ENCODE measurements at places on chromosomes 2 and 18.

- DNase-seq, result no peak
Observed at GRCh38 chr2:21382701-21383520, 259.1 kb downstream of the TDRD15 start.

DNA sequence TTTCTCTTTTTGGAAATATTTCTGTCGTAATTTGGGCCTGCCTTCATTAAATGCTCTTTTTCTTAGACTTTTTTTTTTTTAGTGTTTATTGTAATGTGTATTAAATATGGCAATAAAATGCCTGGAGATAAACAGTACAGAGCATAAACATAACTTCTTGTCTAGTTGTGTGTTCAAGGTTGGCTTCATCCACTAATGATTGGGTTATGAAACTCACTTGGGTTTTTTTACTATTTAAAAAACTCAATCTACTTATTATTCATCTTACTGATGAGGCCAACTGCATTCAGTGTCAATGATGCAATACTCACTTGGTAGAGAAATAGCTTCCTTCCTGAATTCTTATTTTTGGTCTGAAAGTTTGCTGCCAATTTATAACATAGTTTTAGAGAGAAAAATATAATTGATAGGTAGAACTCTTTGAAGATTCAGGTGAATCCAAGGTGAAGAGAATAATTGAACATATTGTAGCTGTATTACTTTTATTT is 144.2 kb upstream of the NABP1 start:
- DNase-seq, result no peak

DNA sequence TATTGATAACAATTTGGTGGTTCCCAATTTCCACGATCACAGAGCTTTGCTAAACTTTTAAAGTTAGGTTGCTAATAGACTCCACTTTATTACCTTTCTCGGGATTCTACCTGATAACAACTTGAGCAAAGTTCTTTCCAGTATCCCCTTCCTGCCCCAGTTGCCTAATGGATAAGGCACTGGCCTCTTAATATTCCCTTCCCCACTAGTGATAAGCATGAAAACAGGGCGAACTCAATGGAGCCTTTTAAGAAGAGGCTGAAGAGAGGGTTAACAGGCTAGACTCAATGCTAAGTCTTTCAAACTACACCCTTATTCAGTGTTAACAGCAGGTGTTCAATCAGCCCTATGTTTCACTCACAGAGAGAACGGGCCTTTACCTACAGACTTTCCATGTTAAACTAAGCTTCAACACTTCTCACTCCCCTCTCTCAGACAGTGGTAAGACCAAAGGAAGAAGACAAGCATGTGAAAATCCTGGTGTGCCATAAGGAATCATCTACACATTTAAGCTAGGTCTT is 75.8 kb downstream of the ANKRD44 start:
- no peak for DNase-seq

- no peak for DNase-seq
Observed at GRCh38 chr18:12336171-12336613, 28.2 kb downstream of the TUBB6 start.

GRCh38 chr2:201837391-201837790 is 31.1 kb downstream of the CDK15 start:
- DNase-seq, result no peak

- DNase-seq, result no peak
Observed at GRCh38 chr2:159711562-159712142, 654 bp upstream of the MARCHF7 start.

- DNase-seq, result no peak
Observed at GRCh38 chr2:167703441-167703840, 544.0 kb downstream of the STK39 start.

GRCh38 chr2:10940596-10940995 is 28.9 kb downstream of the KCNF1 start:
- no peak for DNase-seq

- DNase-seq, result peak; percentile 52
Observed at GRCh38 chr2:173571021-173571821, 216.5 kb downstream of the CDCA7 start.

DNA sequence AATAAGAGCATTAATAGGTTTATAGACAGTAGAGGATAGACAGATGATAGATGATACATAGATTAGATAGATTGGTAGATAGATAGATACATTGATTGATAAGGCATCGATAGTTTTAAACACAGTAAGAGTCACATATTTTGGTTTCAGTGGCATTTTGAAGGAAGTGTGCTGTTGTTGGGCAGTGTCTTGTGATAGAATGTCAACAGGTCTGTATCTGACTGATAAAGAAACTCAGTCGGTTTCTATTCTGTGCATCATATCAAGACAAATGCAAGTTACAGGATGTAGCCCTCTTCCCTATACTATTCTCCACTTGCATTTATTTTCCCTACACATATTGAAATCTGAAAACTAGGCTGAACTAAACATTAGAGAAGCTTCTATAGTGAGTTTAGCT is 1229.0 kb upstream of the ZEB2 start:
- no peak for DNase-seq

GRCh38 chr18:24136967-24137373 is 1.9 kb upstream of the CABYR start:
- no peak for DNase-seq

DNA sequence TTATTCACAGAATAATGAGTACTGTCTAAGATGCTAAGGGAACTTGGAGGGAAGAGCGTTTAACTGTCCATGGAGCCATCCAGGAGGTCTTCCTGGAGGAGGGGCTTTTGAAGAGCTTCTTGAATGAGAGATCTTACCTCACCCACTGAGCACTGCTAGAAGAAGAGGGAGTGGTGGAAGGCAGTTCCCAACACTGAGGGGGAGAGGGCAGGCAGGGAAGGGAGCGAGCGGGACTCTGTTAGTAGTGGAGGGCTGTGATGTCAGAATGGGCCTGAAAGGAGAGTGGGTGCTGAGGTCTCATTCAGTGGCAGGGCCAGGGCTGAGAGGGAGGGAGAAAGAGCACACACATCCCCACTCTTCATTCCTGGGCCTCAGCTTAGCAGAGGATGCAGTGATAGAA is 65.0 kb downstream of the NCK2 start:
- DNase-seq, result no peak

GRCh38 chr2:18186816-18187613 is 308.5 kb downstream of the KCNS3 start:
- DNase-seq, result no peak

DNA sequence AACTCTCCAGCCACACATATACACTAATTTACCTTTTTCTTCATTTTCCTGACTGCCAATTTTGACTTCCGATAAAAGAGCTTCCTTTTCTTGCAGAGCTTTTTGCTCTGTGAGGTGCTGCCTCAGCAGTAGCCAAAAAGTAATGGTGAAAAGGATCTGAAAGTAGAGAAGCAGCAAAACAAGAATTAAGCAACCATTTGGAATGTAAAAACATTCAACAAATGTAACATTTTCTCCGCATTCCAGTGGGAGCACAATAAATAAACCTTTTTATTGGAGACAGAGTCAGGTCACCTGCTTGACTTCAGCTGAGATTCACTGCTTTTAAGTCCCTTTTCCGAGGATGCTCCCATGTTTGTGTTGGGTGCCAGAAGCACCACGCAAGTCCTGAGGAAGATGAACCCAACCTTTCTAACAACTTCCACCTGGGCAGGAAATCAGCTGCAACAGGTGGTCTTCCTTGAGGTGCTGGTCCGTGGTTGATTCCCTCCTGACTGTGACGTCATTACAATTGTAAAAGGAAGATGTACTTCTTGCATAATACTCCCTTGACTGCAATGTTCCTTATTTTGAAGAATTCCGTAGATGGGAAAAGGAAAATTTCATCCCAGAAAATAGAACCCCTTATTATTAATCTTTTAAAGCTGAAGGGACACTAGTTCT is 265.5 kb downstream of the NAPG start:
- no peak for DNase-seq

- DNase-seq, result peak; percentile 78
Observed at GRCh38 chr2:120734930-120735651, 577 bp upstream of the GLI2 start.

GRCh38 chr2:101430156-101430555 is 42.9 kb upstream of the CREG2 start:
- no peak for DNase-seq

- DNase-seq, result no peak
Observed at GRCh38 chr2:179059026-179059700, 9.2 kb upstream of the CCDC141 start.

DNA sequence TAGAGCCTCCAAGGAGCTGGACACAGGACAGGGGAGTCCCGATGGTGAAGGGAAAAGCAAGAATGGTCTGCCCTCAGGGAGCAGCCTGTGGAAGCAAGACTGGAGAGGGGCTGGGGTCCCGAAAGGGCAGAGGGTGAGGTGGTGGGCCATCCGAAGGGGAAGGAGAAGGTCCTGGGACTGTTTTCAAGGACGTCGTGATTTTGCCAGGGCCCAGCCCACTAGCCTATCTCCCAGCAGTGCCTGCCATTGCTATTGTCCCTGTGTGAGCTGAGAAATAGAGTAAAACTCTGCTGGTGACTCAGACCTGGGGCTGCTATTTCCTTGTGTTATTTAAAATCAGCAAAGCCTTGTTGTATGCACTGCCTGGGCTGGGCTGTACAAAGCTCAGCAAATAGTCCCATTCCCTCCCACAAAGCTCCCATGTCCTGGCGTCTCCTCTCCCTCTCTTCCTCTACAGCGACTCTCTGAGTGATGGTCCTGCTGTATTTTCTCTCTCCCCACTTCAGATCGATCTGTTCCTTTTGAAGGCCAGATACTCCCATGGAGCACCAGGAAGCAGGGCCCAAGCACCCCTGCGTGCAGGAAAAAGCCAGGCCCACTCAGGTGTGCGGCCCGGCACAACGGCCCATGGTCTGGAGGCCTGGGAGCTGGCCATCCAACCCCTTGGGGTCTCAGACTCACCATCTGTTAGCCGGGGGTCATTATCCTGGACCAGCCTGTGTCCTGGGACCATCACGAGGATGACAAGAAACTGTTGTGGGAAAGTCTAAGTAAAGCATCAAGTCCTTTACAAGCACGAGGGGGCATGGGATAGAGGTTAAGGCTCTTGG is 65.0 kb upstream of the OTOF start:
- no peak for DNase-seq

GRCh38 chr2:9519250-9519649 is 36.4 kb downstream of the ADAM17 start:
- no peak for DNase-seq

DNA sequence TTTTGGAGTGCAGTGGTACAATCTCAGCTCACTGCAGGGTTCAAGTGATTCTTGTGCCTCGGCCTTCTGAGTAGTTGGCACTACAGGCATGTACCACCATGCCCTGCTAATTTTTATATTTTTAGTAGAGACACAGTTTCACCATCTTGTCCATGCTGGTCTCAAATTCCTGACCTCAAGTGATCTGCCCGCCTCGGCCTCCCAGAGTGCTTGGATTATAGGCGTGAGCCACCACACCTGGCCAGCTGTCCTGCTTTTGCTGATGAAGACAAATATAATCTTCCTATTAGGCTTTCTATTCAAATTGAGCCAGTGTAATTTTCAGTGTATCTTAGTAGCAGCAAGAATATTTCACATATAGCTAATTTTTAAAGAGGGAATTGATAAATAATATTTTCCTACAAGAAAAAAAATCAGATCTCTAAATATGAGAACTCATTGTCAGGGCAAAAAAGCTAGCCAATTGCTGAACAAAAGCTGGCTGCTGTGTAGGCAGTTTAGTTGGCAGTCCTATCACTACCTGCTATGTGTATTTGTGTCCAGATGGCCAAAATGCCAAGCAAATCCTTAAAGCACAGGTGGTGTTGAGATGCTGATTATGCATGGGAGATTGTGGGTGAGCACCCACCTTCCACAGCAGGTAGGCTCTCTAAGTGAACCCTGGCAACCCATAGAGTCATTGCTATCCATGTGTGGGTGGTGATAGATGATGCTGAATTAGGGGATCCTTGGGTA is 60.8 kb upstream of the STAM2 start:
- no peak for DNase-seq

DNA sequence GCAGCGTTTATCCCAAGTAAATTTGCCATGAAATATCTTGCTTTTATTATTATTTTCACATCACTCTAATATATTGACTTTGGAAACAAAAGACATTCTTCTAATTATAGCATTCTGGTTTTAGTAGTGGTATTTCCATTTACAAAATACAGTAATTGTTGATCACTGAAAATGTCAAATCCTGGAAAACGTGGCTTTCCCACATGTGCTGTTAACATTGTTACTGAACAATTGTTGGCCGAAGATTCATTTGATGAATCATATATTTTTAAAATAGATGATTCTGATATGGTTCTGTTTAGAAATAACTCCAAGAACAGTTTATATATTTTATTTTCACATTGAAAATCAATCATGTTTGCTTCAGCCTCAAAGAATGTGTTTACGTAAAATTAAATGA is 32.9 kb downstream of the SP140 start:
- DNase-seq, result no peak

- DNase-seq, result no peak
Observed at GRCh38 chr2:127455566-127456493, 37.6 kb downstream of the PROC start.

- DNase-seq, result no peak
Observed at GRCh38 chr2:172947461-172948153, 128.0 kb upstream of the MAP3K20 start.

DNA sequence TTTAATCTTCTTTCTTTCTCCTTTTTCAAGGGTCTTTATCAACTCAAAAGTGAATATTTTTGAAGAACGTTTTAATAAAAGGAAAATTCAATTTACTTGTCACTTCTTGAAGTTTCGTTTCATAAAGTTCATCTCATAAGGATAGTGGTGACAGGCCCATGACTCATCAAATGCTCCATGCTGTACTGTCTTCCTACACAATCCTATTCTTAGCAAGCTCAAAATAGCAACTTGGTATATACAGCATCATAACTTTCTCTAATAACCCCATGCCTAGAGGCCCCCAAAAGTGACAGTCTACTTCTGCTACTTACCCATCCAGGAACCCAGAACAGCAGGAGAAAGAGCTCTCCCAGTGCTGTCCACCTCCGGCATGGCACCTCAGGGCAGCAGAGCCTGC is 7.7 kb downstream of the FBXO15 start:
- no peak for DNase-seq

DNA sequence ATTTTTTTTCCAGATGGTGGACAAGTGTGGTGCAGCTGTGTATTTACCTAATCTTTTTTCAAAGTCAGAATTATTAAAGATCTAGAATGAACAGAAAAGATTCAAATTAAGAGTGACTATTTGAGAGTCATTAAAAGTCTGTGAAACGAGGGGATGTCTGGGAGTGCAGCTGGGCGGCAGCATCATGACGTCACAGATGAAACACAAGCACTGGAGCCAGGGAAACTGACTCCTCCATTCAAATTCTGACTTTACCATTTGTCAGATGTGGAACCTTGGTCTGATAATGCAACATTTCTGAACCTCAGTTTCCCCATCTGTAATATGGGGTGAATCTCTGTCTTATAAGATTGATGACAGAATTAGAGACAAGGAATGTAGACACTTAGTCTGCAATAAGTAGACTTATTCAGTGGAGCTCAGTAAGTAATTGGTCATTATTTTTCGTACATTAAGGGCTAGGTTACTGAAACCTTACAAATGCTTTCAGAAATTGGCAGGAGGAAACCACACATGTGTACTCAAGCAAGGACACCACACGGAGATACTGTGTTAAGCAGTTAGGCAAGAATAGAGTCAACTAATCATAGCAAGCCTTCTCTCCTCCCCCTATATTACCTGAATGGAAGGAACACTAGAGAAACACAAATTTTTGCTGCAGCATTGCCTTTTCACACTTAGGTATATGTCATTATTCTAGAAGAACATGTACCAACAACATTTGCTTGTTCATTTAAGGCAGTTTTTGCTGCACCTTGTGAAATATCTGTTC is 27.8 kb upstream of the CXXC1 start:
- DNase-seq, result no peak

- no peak for DNase-seq
Observed at GRCh38 chr18:79530821-79531220, 135.1 kb downstream of the NFATC1 start.
